ENCODE measurements at places on chromosomes 5 and 9.

DNA sequence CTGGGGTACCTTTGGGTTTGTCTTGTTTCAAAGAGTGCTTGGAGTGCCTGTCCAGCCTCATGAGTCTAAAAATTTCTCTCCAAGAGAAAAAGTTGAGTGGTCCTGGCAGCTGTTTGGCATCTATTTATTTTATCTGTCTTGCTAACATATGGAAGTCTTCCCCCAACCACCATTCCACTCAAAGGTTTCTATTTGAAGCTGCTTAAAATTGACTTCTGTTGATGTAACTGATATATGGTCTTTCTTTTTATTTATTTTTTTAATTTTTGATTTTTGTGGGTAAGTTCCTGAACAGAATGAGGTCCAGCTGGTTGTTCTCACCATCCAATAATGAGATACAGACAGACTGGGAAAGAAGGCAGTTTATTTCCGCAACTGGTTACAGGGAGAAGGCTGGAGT lies 178.7 kb upstream of the SGCD start:
- DNase-seq, result no peak

GRCh38 chr5:73199671-73200070 lies 26.7 kb downstream of the TMEM174 start:
- DNase-seq, result no peak

DNA sequence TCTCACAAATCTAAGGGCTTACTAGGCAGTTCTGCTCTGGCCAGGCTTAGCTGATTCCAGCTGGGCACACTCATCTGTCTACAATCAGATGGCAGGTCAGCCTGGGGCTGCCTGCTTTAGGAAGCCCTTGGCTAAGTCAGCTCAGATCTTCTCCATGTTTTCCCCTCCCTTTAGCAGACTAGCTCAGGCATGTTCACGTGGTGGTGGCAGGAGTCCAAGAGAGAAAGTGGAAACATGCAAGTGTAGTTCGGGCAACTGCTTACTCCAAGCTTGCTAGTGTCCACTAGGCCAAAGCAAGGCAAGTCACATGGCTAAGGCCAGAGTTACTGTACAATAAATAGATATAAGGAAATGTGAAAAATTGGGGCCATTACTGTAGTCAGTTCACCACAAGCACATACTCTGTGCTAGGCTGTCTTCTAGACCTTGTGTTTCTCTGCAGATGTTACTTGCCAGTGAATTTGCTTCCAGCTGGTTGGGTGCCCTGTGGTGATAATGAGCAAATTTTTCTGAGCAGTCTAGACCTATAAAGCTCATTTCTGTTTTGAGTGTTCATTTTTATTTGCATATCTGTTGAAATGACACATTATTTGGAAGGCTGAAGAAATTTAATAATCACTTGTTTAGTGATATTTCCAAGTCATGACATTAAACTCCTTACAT lies 38.3 kb downstream of the RECK start:
- DNase-seq, result no peak

GRCh38 chr9:68437785-68438184 lies 81.4 kb downstream of the PGM5 start:
- no peak for DNase-seq

- no peak for DNase-seq
These were observed 19.0 kb upstream of the ACTBL2 start for GRCh38 chr5:57501414-57502201.

DNA sequence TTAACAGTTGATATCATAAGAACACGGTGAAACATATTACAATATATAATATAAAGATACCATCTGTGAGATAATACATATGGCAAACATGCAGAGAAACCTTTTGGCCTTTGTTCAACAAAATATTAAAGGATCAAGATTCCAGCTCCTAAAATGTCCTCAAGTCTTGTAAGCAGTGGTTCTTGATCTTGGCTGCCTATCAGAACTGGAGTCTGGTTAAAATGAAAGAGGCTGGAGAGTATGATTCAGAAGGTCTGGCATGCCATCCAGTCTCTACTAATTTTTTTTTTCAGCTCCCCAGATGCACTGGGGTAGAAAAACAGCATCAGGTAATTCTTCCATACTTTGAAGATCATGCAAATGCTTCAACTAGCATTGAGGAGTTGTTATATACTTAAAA lies 83.2 kb downstream of the TNC start:
- no peak for DNase-seq

Data from stimulated activated CD4-positive, alpha-beta T cell treated with anti-CD3 and anti-CD28 coated beads, Interleukin-15, amount 100 ng/mL, for 48 hours (primary cell).